ENCODE measurements at places on chromosomes 7 and 10.

GRCh38 chr10:80154978-80155695 is 22.6 kb downstream of the PLAC9 start:
- no peak for DNase-seq

DNA sequence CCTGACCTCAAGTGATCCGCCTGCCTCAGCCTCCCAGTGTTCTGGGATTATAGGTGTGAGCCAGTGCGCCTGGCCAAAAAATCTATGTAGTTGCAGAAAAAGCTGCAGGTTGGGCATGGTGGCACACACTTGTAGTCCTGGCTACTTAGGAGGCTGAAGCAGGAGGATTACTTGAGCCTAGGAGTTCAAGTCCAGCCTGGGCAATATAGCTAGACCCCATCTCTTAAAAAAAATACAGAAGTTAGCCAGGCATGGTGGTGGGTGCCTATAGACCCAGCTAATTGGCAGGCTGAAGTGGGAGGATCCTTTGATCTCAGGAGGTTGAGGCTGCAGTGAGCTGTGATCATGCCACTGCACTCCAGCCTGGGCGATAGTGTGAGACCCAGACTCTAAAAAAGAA is 24.8 kb upstream of the CAMK1D start:
- DNase-seq, result no peak

GRCh38 chr10:16816171-16816570 is 1.1 kb downstream of the RSU1 start:
- no peak for DNase-seq

DNA sequence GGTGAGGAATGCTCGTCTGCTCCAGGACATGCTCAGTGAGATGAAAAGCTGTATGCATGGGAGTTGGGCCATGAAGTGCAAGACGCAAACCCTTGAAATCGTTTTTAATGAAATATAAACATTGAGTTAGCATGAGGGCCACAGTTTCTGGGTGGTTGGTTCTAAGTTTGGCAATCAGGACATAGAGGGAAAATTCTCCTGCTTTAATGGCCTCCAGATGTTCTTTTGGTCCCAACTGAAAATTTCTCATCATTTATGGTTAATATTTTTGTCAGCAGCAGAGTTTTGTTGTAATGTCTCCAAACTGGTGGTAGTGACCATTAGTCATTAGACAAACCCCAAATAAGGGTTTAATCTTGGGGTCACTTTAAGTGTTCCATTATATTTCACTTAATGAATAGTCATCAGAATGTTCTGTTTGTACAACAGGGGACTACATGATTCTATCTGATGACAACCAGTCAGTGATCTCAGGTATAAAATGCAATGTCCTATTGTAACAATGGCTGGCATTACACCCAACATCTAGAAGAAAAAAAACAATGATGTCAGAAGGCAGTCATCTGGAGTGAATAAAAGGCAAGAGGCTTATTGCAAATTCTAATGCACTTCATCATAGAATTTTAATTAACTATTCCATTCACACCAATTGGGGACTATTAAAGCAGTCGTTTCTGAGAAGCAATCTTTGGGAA is 197.4 kb downstream of the JCAD start:
- no peak for DNase-seq

- DNase-seq, result no peak
Measured at GRCh38 chr10:128883231-128884032, 583.6 kb upstream of the MGMT start.

- DNase-seq, result no peak
Measured at GRCh38 chr10:107899075-107899474, 734.6 kb upstream of the SORCS1 start.

DNA sequence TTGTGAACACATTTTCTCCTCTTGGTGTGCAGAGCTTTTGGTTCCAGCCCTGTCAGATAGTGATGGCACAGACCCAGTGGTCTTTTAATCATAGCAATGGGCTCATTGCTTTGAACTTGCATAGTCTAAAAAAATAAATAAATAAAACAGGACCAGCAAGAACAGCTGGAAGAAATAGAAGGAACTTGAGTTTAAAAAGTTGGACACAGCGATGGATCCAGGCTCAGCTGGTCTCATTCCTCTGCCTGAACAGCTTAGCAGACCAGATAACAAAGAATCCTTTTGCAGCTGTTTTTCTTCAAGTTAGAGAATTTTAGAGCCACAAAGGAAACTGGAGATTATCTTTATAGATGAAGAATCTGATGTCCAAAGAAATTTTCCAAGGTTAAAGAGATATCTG is 1005.6 kb downstream of the LRMDA start:
- DNase-seq, result no peak

- peak; percentile 42 for DNase-seq
Measured at GRCh38 chr10:51892965-51893658, 193.7 kb upstream of the CSTF2T start.

DNA sequence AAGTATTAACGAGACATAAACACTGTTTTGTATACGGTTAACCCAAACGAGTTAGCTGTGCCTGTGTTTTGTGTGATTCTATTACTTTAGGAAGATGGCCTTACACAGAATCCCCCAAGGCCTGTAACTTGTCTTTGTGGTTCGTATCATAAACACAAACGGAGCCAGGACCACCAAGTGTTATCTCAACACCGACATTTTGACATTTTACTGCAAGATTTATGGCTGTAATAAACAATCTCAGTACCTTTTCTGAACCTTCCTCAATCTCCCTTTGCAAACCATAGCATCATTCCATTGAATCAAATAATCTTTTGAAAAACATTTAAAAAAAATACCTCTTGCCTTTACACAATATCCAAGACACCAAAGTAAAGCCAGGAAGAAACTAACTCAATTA is 2.4 kb upstream of the HOXA4 start:
- no peak for DNase-seq

DNA sequence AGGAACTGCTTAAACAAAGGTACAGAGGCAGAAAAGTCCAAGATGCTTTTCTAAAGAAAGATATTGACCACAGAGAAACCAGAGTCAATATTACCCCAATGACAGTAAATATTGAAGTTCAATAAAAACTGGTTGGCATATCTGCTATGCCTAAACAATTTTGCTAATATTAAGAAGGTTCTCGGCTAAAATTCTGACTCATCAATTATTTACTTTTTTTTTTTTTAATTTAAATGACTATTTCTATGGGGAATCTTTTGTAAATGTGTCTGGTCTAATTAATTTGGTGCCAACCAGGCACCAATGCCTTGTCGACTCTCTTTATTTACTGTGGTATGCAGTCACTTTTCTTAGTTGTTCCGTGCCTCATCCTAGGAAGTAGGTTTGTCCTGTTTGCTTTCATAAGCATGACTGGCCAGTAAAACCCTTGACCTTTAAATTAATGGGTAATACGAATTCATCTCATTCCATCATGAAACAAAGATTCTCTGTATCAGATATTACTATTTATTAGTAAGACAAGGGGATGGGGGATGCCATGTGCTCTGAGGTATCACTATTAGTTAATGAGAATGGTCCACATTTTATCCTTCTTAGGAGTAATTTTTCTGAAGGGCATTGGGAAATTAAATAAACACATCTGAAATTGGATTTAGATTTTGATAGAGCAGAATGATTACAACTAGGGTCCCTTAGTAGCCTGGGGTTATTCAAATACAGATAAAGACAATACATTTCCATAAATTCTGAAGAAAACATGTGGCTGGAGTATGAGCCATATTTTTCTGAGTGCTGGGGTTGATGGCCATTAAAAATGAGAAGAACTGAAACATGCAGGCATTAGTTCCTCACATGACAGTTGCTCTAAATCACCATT is 154.4 kb downstream of the VTI1A start:
- DNase-seq, result no peak

GRCh38 chr10:70742537-70743429 is 42.4 kb downstream of the TBATA start:
- no peak for DNase-seq

DNA sequence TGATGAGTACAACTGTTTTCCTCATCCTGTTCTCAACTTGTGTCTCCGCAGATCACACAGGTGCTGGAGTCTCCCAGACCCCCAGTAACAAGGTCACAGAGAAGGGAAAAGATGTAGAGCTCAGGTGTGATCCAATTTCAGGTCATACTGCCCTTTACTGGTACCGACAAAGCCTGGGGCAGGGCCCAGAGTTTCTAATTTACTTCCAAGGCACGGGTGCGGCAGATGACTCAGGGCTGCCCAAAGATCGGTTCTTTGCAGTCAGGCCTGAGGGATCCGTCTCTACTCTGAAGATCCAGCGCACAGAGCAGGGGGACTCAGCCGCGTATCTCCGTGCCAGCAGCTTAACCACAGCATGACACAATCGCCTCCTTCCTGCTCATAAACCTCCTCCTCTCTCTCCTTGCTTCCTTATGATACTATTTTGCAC is 126.7 kb upstream of the PRSS58 start:
- DNase-seq, result no peak

GRCh38 chr7:84251277-84251781 is 56.7 kb upstream of the SEMA3A start:
- DNase-seq, result no peak

GRCh38 chr10:132414402-132415016 is 17.5 kb downstream of the PWWP2B start:
- no peak for DNase-seq

GRCh38 chr7:7104314-7104698 is 78.0 kb upstream of the C1GALT1 start:
- DNase-seq, result no peak

DNA sequence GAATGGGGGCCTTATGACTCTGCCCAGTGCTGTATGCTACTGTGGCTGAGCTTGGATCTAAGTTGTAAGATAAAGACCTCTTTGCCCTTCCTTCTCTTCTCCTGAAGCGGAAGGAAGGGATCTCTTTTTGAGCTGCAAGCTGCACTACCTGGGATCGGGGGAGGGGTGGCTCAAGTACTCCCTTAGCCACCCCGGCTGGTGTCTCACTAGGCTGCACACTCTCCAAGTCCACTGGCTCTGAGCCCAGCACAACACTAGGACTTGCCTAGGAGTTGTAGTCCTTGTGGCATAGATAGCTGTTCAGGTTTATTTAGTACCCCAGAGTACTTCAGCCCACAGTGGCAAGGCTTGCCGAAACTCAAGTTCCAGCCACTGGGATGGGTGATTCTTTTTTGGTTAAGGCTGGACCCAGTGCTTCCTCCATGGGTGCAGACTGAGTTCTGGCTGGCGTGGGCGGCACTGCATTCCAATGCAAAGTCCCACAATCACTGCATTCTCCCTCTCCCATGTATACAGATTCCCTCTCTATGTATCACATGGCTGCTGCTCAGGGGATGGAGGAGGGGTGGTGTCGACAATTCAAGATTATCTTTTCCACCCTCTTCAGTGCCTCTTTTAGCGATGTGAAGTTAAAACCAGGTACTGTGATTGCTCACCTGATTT is 76.2 kb upstream of the SLC25A13 start:
- DNase-seq, result no peak

- DNase-seq, result no peak
Measured at GRCh38 chr7:148330124-148330818, 260.3 kb upstream of the C7orf33 start.

GRCh38 chr10:32047881-32048280 is 8.3 kb downstream of the KIF5B start:
- DNase-seq, result no peak

- DNase-seq, result no peak
Measured at GRCh38 chr7:96648784-96649183, 60.9 kb downstream of the SEM1 start.

- no peak for DNase-seq
Measured at GRCh38 chr7:116582806-116583444, 58.1 kb downstream of the CAV1 start.

DNA sequence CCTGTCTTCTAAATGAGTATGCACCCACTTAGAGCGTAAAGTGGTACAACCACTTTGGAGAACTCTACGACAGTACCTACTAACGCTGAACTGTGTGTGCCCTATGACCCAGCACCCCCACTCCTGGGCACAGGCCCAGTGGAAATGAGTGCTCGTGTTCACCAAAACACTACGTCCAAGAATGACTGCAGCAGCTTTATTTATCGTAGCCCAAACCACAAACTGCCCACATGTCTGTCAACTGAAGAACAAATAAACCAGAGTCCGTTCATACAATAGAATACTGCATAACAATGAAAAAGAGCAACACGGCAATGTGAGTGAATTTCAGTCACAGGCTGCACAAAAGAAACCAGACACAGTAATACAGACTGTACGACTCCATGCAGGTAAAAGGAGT is 35.4 kb downstream of the TLL2 start:
- no peak for DNase-seq

DNA sequence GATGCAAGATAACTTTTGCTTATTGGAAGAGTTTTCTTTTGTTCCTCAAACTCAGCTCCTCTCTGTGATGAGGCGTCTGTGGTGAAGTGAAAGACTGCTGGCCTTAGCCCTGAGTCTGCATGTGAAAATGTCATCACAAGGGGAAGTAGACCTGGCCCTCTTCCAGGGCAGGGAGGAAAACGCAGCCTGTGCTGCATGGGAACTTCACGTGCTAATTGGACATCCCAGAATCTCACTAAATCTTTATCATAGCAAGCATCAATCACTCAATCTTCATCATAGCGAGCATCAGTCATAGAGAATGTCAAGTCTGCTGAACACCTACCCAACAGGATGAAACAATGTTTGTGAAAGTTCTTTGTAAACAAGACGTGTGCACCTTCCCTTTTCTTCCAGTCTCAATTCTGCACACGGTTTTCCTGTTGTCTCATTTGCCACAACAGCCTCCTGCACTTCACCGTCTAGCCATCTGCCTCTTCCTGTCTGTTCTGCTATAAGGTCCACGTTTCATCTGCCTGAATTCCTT is 314.6 kb downstream of the FRMD4A start:
- no peak for DNase-seq

All from Karpas-422 (cell line).